ENCODE measurements at places on chromosomes 2 and 18. TPM values are rescaled to one million over a fixed set of nuclear protein-coding genes. Genes with fewer than 3 reads are reported as not detected.

- DNase-seq: no peak
Measured at GRCh38 chr2:58574873-58575272, 333.7 kb upstream of the FANCL start.

DNA sequence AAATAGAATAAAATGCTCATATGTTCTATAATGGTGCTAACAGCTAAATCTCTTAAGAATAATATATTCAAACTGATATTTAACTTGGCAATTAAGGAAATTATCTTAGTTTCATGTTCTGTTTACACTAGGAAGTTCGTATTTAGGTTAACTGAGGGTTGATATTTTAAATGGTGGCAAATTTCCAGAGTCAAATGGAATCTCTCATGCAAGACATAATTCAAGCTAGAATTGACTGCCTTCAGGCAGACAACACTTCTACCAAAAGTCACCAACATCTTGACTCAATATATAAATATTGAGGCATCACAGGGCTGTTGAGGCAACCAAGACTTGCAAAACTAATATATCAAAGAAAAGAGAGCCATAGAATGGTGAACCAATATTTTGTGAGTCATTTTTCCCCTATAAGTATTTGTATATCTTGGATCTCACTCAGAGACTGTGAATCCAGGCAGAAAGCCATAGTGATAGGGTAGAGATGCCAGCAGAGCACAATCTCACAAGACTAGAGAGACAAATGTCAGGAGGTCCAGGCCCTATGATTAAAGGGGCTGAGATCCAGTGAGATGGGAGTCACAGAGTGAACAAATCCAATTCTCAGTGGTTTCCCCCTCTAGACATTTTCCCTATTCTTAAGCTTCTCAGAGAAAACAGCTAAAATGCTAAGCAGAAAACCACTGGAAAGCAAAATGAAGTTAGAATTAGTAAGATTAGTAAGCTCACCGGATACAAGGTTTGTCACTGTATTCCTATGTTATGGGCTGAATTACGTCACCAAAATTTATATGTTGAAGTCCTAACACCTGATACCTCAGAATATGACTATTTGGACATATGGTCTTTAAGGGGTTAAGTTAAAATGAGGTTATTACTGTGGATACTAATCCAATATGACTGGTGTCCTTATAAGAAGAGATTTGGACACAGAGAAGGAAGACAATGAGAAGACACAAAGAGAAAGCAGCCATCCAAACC lies 358.2 kb upstream of the UBE2E3 start:
- DNase-seq: no peak

- no peak for DNase-seq
Measured at GRCh38 chr2:200617156-200618053, 31.6 kb downstream of the AOX1 start.

GRCh38 chr2:217890445-217890844 lies 112.3 kb downstream of the TNS1 start:
- no peak for DNase-seq

- no peak for DNase-seq
Measured at GRCh38 chr2:195027947-195028346, 629.1 kb upstream of the SLC39A10 start.

- DNase-seq: no peak
Measured at GRCh38 chr2:23311186-23311585, 73.8 kb upstream of the KLHL29 start.

DNA sequence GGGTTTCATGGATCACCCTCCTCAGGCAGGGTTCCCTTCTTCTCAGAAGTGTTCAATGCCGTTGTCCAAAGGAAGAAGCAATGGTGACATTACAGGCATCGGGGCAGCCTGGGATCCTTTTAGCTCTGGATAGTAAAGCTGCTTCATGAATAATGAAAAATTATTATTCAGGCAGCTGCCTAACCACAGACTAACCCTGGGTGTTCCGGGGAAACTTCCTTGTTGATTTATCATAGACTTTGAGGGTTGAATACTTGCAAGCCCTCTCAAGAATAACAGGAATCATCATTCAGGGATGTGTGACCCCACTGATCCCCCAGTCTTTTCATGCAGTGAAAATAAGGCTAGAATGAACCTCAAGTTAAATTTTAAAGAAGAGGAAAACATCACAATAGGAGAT lies 419.4 kb downstream of the MEIS1 start:
- no peak for DNase-seq

- DNase-seq: no peak
Measured at GRCh38 chr18:74146756-74147155, 878 bp downstream of the FBXO15 start.

DNA sequence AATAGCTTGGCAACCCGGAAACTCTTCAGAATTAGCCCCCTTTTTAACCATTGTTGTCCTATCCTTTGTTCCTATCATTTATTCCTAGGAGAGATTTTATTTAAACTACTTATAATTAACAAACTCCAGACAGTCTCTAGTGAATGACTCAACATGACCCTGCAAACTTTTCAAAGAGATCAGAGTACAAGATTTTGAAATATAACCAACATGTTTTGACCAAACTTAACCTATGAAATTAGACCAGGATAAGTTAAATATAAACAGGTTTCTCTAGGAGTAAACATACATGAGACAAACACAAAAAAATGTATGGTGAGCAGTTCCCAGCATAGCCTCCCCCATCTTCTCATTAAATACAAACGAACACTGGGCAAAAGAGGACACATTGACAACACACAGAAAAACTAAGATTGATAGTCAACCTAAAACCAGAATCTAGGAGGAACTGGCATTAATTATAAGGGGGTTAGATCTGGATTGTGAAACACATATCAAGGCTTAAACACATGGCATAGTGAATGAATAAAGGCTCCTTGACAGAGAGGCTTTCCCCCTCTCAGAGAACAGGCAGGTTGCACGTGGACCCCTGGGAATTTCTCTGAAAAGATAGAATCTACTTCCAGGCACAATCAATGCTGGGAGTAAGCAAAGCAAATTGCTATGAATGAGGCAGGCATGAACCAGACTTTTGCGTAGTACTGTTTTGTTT lies 284.1 kb downstream of the IRS1 start:
- DNase-seq: no peak

DNA sequence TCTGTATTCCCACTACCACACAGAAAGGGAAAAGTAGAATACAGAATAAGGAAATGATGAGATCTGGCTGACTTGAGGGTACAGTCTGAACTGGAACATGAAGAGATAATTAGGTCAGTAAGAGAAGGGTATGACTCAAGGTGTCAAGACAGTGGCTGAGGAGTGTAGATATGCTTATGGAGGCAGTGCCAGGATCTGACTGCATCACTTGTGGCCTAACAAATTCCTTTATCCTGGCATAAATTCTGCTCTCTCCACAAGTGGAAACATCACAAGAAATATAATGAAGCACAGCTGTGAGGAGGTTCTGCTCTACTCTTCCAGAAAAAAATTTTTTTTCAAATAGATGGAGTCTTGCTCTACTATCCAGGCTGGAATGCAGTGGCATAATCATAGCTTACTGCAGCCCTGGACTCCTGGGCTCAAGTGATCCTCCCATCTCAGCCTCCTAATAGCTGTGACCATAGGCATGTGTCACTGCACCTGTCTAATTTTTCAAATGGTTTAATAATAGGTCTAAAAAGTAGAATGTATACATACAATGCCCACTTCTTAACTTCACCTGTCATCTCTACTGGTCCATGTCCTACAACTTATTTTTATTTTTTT lies 85.3 kb downstream of the C2orf74 start:
- DNase-seq: no peak

GRCh38 chr18:23994361-23994902 lies 20.1 kb upstream of the TTC39C start:
- peak; percentile 10 for DNase-seq

- no peak for DNase-seq
Measured at GRCh38 chr18:65415098-65415497, 335.7 kb upstream of the CDH7 start.

GRCh38 chr2:3066831-3067230 lies 310.8 kb downstream of the EIPR1 start:
- no peak for DNase-seq

- DNase-seq: no peak
Measured at GRCh38 chr2:37325625-37326071, 1.0 kb upstream of the PRKD3 start.

DNA sequence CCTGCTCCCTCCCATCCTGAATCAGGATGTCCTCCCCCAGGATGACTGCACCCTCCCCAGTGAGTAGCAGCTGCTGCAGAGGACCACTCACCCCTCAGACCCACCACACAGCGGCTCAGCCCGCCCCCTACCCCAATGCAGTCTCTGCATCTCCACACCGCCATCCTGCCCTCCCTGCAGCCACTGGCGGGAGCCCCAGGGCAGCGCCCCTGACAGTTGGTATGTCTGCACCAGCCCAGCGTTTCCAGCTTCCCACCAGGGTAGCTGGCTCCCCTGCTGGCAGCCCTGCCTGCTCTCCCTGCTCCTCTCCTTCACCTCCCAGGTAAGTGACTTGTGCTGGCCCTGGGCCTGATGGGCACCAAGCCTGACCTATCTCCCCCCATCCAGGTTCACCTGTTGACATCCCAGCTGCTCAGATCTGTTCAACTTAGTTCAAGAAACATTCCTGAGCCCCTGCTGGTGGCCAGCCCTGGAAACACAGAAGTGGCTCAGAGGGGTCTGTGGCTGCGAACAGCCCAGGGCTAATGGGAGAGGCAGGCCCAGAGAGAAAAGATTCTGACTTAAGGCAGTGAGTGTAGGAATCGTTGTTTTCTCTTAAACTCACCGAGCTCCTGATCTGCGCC lies 117.7 kb upstream of the RAB6C start:
- DNase-seq: no peak

DNA sequence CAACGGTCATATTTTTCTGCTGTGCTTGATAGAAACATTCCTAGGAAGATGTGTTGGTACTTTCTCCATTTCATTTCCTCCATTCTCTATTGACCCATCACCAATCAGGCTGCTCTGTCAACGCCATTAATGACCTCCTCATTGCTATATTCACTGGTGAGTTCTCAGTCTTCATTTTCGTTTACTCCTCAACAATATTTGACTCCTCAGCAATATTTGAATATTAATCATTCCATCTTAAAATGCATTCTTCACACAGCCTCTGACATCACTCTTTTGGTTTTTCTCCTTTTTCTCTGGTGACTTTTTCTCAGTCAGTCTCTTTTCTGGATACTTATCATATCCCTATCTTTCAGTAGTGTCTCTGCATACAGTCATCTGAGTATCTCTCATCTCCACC lies 323.5 kb upstream of the CRIM1 start:
- no peak for DNase-seq

- DNase-seq: no peak
Measured at GRCh38 chr18:45059695-45060094, 379.0 kb downstream of the SETBP1 start.

- DNase-seq: no peak
Measured at GRCh38 chr2:222296911-222297599, 1.7 kb downstream of the PAX3 start.

WNT10A gene
- 0.12 TPM for total RNA-seq

SLC14A1 gene
- total RNA-seq: not detected

UGT1A3 gene
- total RNA-seq: not detected

CTIF gene
- 5.9 TPM for total RNA-seq

SMAD2 gene
- total RNA-seq: 54.3 TPM

CABYR gene
- 0.41 TPM for total RNA-seq

REG1A gene
- total RNA-seq: not detected

MOB4 gene
- 34.1 TPM for total RNA-seq

ST8SIA3 gene
- total RNA-seq: not detected

EPB41L3 gene
- not detected for total RNA-seq

SCN2A gene
- total RNA-seq: not detected

CETN1 gene
- not detected for total RNA-seq

SCTR gene
- total RNA-seq: not detected

GPR35 gene
- 0.86 TPM for total RNA-seq

MBP gene
- 1.3 TPM for total RNA-seq

Measured in G401 (cell line).